ENCODE measurements at places on chromosomes 6 and 20.

DNA sequence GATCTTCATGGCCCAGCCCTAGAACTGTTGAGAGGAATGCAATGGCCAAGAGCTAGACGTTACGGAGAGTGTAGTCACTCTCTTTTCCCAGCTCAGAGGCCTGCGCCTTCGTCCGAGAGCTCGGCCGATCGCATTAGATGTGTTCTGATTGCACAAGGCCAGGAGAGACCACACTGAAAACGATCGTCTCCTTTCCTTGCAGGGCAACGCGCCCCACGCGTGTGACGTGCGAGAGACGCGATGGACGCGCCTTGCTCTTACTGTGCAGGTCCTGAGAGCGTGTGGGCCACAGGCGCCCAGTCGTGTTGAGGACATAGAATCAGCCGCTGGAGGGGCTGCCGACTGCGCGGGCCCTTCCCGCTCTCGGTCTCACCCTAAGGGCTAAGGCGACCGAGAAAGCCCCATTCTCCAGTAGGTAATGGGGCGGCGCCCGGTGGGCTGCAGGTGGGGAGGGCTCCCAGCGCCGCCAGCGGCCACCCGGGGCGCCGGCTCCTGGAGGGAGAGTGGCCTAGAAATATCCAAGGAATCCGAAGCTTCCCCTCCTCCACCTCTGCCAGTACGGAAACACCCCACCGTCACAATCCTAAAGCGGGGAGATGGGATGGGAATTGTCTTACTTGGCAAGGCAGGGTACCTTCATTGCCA lies 26.9 kb downstream of the TFAP2B start:
- DNase-seq = no peak

DNA sequence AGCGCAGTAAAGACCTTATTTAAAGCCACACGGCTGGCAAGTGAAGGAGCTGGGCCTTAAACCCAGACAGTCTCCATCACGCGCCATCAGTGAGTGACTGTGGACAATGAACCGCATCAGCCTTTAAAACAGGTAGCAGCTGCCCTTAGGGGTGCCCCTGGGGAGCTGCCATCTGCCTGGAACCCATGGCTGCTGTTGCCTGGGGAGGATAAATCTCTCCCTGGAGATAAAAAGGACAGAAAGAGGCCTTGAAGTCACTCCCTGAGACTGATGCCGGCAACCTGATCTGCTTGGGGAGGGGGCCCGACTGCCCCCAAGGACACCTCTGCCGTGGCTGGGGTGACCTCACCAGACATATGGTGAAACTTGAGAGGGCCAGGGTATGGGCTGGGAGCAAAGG lies 73.5 kb downstream of the PREX1 start:
- no peak for DNase-seq

- no peak for DNase-seq
Measured at GRCh38 chr6:165717732-165718465, 54.9 kb upstream of the PDE10A start.

- DNase-seq = no peak
Measured at GRCh38 chr6:139967497-139967896, 593.0 kb upstream of the CITED2 start.
